PC-3 (cell line): ENCODE measurements at places on chromosomes 11 and 22. TPM values are rescaled to one million over a fixed set of nuclear protein-coding genes. Genes with fewer than 3 reads are reported as not detected.

RBFOX2 gene
- total RNA-seq: 75.1 and 82.5 TPM in 2 replicates

FIBIN gene
- not detected in 2 replicates for total RNA-seq

OR6Q1 gene
- total RNA-seq: not detected in 2 replicates

DNA sequence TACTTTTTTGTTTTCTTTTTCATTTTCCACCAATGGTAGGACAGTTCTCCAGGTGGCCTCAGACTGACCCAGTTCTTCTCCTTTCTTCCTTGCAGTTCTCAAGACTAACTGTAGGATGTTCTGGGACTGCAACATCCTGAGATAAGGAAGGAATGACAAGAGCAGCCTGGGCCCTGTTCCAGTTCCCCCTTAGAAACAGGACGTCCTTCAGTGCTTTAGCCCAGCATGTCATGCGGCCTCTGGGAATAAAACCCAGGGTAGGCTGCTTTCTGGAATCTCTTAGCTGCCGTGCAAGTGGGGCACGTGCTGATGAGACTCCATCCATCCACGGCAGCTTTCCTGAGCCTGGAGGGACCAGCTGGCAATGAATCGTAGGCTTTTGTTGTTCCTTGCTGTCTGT is 24.0 kb upstream of the CADM1 start:
- DNase-seq: no peak

- peak; percentile 86 for DNase-seq
Measured at GRCh38 chr11:69044111-69045013, 4.4 kb upstream of the TPCN2 start.

- DNase-seq: peak; percentile 100
Measured at GRCh38 chr11:110069158-110069737, 23.9 kb upstream of the ZC3H12C start.

DNA sequence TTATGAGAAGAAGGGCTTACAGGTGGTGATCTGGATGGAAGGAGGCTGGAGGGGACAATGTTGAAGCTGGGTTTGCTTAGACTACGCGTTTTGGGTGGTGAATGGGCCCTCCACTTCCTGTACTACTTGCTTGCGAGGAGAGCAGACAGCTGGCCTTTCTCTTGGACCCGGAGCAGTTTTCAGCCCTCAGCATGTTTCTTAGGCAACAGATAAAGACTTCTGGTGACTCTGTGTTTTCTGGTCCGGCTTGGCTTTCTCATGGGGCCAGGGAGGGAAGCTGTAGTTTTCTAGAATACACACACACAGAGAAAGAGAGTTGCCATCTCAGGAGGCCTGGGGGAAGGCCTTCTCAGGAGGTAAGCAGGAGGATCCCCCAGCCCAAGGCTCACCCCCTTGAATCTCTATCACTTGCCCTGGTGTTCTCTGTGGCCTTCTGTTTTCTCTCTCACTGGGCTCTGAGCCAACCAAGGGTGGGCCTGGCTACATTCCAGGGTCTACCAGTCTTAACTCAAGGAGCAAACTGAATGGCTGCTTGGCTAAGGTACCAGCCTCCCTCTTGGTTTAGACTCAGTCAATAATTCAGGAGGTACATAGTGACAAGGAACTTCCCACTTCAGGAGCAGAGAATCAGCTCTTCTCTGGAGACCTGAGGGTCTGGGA is 2.4 kb downstream of the CCS start:
- DNase-seq: no peak

GRCh38 chr11:63720611-63721010 is 39.3 kb downstream of the RTN3 start:
- no peak for DNase-seq

- DNase-seq: peak; percentile 11
Measured at GRCh38 chr11:1732418-1733008, 17.9 kb downstream of the IFITM10 start.

DNA sequence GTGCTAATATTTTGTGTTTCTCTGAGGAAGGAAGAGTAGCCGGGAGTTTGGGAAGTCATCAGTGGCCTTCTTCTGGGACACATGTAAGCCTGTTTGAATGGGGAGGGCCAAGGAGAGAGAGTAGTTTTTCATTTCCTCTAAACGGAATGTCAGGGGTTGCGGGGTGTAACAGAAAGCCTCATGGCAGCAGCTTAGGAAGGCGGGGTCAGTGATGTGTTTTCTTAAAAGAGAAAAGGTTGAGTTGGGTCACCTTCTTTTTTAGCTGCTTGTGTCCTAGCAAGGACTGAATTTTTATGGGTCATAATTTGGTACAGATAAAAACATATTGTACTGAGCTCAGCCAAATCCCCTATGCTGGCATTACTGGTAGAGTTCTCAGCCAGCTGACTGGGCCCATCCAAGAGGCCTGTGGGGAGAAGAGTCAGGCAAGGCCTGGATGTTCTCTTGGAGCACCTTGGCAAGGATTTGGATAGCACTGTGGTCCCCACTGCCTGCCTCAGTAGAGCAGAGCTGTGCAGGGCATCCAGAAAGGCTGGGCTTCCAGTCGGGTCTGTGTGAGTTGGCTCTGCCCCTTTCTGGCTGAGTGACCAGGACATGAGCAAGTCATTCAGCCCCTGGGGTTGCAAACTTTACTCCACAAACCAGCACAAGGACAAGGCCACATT is 29.4 kb upstream of the NAV2 start:
- no peak for DNase-seq

- DNase-seq: no peak
Measured at GRCh38 chr11:30868626-30869081, 282.5 kb upstream of the MPPED2 start.

DNA sequence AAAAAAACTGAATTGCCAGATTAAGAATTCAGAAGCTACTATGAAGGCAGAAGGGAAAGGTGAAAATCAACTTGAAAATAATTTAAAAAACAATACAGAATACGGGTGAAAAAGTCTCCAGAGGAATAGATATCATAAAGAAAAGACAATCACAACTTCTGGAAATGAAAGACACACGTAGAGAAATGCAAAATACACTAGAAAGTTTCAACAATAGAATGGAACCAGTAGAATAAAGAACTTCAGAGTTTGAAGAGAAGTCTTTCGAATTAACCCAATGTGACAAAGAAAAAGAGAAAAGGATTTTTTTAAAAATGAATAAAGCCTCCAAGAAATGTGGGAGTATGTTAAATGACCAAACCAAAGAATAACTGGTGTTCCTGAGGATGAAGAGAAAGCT is 263.8 kb upstream of the FAT3 start:
- DNase-seq: no peak

DNA sequence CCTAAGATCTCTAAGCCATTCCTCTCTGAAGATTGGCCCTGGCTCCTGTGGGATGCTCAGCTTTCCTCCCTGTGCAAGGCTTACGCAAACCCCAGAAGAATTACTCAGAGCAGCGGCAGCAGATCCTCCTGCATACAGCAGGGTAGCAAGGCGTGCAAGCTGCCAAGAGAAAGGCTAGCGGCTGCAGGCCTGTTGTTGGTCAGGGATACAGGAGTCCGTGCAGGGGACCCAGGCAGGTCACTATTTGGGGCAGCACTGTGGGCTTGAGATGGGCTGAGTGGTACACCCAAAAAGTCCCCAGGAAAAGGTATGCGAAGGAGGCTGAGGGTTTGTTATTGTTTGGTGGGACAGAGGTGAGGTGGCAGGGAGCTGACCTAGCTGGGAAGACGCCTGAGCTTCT is 1.5 kb downstream of the GLB1L2 start:
- no peak for DNase-seq

DNA sequence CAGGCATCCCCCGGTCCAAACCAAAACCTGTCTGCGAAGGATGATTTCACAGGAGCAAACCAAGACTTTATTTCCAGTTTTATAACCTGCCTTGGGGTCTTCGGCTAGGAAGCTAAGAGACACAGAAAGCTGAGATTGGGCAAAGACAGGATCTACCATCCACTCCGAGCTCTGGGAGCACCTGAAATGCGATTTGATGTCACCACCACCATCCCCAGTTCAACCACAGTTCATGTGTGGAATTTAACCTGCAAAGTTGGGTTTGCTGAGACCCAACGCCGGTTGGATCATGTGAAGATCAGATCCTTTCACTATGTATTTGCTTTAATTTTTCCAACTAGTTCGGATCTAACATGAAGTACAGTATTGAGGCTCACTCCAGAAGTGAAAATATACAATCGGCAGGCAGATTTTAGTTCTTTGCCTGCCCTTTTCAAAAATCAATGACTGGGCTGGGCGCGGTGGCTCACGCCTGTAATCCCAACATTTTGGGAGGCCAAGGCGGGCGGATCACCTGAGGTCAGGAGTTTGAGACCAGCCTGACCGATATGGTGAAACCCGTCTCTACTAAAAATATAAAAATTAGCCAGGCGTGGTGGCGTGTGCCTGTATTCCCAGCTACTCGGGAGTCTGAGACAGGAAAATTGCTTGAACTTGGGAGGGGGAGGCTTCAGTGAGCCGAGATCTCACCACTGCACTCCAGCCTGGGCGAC is 1.4 kb upstream of the C11orf24 start:
- DNase-seq: no peak

DNA sequence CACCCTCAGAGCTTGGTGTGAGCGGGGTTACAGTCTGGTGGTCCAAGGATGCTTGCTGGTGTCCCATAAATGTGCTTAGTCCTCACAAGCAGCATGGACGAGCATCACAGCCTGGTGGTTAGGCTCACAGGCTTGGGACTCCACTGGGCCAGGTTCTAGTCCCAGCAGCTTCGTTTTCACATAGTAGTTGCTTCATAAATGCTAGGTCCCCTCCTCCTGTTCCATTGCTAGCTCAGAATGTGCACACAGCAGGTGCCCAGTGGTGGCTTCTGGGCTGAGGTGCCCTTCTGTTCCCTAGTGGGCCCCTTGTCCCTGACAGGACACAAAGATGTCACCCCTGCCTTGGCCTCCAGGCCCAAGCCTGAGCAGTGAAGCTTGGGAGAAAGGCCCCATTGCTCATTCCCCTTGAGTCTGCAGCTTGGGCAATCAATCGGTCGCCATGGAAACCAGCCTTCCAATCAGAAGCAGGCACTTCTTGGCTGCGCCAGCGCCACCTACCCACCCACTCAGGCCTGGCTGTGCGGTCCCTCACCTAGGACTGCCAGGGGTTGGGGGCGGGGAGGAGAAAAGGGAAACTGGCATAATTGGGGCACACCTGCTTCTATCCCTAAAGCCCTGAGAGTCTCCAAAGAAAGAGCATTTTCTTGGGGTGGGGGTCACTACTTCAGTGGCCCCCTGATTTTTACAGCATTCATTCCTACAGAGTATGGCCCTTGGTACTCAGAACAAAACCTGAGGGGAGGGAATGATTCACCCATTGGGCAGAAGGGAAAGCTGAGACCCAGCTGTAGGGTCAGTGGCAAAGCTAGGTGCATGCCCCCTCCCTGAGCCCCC is 48.1 kb downstream of the CYTH4 start:
- DNase-seq: peak; percentile 24
